ENCODE measurements at places on chromosomes 16 and 17.
A peak's percentile ranks its signal among the peaks of the same experiment; 100 is the strongest.

GRCh38 chr17:8122924-8123694, 797 bp downstream of the HES7 start:
- DNase-seq = peak; percentile 42

GRCh38 chr17:61410141-61411010, 10.7 kb downstream of the TBX2 start:
- peak; percentile 62 for DNase-seq

DNA sequence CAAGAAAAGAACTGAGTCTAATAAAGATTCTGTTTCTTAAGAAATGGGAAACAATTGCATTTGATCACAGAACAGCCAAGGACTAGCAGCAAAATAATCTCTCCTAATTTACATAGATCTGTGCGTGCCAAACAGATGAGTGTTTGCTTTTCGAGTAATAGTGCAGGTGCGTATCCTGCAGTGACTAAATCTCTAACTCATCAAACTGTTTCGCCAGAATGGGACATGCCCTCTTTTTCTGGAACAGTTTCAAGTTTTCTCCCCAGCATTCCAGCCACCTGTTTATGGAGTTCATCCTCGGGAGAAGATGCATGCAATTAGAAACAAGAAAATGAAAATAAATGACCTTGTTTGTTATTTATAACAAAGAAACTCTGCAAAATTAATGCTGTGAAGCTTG, 5.7 kb upstream of the TOX3 start:
- DNase-seq = no peak

DNA sequence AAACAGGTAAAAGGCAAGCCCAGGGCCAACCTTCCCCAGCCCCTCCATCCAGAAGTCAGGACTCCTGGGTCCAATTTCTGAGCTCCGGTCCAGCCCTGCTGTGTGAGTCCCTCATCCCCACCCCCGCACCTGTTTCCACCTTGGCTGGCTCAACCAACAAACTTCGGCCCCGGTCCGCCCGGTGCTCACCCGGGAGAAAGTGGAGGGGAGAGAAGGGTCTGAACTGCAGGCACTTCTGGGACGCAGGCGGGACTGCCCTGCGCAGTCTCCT, 541 bp downstream of the RHBDF2 start:
- no peak for DNase-seq

GRCh38 chr17:61400717-61401388, 1.2 kb downstream of the TBX2 start:
- no peak for DNase-seq

GRCh38 chr17:15966183-15966878, 21.4 kb downstream of the ADORA2B start:
- no peak for DNase-seq

GRCh38 chr16:8763899-8764298, 33.5 kb downstream of the TMEM186 start:
- DNase-seq = no peak

- no peak for DNase-seq
Measured at GRCh38 chr17:47803201-47803600, 18.4 kb downstream of the OSBPL7 start.

- no peak for DNase-seq
Measured at GRCh38 chr17:13107676-13108235, 89.9 kb upstream of the ELAC2 start.

DNA sequence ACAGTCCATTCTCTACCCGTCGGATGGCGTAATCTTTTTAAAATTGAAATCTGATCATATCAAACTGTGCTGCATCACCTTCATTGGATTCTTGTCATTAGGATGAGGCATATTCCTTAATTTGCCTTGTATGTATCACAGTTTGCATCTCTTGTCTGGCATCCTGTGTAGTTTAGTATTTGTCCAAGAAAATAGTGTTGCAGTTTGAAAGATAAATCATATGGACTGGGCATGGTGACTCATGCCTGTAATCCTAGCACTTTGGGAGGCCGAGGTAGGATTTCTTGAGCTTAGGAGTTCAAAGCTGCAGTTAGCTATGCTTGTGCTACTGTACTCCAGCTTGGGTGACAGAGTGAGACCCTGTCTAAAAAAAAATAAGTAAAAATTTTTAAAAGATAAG, 5.8 kb upstream of the RSL1D1 start:
- DNase-seq = no peak

DNA sequence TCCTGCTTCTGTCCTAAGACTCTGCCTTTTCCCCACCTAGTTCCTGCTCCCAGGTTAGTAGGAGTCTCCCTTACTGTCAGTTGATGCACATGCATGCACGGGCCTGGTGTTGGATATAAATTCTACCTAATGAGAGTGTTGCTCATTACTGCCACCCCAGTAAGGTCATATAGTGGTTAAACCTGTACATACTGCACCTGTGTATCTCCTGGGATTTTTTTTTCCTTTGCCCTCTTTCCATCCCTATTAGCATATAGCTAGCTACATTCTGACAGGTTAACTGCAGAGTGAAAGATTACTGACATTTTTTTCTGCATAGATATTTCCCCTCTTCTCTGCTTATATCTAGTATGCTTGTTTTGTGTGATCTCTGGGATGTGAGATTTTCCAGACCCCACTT, 201.5 kb upstream of the PIRT start:
- DNase-seq = no peak

GRCh38 chr17:61116577-61116976, 283.1 kb upstream of the TBX2 start:
- DNase-seq = no peak

DNA sequence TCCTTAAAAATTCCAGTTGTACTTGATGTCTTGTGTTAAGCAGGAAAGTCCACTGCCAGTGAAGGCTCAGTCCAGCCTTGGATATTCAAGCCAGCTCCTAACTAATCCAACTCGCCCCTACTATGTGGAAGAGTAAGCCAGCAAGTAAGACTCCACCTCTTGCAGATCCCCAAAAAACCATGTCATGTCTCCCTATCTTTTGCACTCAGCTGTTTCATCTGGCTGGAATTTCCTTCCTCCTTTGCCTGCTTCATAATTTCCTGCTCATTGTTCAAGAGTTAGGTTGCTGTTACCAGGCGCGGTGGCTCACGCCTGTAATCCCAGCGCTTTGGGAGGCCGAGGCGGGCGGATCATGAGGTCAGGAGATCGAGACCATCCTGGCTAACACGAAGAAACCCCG, 37.8 kb downstream of the RBBP6 start:
- DNase-seq = no peak

- no peak for DNase-seq
Measured at GRCh38 chr17:83014940-83015910, 64.2 kb upstream of the METRNL start.

DNA sequence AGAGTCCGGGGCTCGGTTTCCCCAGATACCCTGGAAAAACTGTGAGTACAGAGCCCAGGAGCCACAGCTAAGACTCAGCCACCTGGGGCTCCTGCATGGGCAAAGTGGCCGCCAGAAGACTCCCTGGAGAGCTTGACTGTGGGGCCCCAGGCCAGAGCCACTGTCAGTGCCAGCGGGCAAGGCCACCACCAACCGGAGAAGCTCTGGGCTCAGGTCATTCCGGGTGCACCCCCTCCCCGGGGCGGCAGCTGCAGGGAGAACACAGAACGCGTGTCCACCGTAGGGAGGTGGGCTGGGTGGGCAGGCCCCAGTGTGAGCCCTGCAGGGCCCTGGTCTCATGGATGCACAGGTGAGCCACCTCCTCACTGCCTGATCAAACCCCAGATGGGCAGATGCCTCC, 22.3 kb upstream of the RBFOX3 start:
- DNase-seq = peak; percentile 2

- no peak for DNase-seq
Measured at GRCh38 chr17:49565948-49566491, 9.7 kb upstream of the NXPH3 start.

All from activated CD4-positive, alpha-beta T cell treated with anti-CD3 and anti-CD28 coated beads, Interleukin-2, amount 10 ng/mL, durations not matched to agents 7 days and 5 days (primary cell).